ENCODE measurements at places on chromosomes 2 and 18.

GRCh38 chr2:193348055-193348454 is 1153.3 kb upstream of the TMEFF2 start:
- peak; percentile 2 for DNase-seq

GRCh38 chr18:66495844-66496243 is 108.0 kb downstream of the CDH19 start:
- DNase-seq = no peak

GRCh38 chr2:233684640-233685039 is 2.9 kb downstream of the UGT1A7 start:
- no peak for DNase-seq

- DNase-seq = no peak
Measured at GRCh38 chr2:48328159-48328809, 201.7 kb upstream of the STON1 start.

GRCh38 chr2:38277245-38278116 is 99.6 kb downstream of the ATL2 start:
- DNase-seq = no peak

- peak; percentile 88 for DNase-seq
Measured at GRCh38 chr2:86274918-86275275, 62.5 kb downstream of the REEP1 start.

DNA sequence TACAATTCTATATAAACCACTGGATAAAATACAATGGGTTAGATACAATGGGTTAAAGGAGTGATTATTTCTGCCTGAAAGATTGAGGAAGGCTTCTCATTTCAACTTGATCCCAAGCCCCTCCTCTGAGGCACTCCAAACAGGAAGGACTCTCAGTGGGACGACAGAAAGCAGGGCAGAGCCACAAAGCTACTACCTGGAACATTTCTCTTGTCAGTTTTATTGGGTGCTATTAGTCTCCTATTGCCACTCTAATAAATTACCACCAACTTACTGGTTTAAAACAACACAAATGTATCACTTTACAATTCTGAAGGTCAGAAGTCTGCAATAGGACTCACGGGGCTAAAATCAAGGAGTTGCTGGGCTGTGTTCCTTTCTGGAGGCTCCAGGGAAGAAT is 146.7 kb downstream of the MREG start:
- DNase-seq = no peak

DNA sequence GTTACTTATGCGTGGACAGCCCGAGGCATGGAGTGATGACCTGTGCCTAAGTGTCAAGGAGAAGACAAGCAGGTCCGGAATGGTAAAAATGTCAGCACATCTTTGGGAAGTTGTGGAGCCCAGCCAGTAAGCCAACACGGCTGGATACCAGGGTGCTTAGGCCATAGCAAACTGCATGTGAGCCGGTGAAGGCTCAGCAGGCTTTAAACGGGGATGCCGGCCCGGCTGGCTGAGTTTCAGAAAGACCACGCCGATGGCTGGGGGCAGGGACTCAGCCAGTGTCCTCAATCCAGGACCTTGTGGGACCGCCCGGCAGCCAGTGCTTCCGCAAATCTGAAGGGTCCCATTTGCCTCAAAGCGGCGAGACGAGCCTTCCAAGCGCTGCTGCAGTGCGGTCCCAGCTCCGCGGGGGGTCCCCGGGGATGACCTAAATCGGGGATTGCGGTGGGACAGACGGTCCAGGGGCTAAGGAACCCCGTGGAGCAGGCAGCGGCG is 946 bp upstream of the AGAP1 start:
- peak; percentile 46 for DNase-seq

DNA sequence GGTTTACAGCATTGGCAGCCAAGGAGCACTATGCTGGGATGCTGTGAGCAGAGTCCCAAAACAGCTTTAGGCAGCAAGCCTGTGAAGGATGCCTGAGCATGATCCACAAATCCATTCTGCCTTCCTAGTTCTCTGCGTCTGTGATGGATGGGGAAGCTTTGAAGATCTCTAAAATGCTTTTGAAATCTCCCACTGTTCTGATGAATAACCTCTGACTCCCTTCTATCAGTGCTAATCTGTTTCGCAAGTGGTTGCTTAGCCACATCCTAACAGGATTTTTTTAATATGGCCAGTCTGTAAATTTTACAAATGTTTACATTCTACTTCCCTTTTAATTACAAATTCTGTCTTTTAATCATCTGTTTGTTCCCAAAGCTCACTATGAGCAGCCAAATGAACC is 319.2 kb downstream of the GULP1 start:
- peak; percentile 41 for DNase-seq

GRCh38 chr2:207403950-207404349 is 125.8 kb upstream of the CREB1 start:
- no peak for DNase-seq

GRCh38 chr18:45664824-45665763 is 49.8 kb downstream of the SLC14A2 start:
- peak; percentile 55 for DNase-seq

- DNase-seq = no peak
Measured at GRCh38 chr2:12071318-12071717, 324.9 kb downstream of the LPIN1 start.

DNA sequence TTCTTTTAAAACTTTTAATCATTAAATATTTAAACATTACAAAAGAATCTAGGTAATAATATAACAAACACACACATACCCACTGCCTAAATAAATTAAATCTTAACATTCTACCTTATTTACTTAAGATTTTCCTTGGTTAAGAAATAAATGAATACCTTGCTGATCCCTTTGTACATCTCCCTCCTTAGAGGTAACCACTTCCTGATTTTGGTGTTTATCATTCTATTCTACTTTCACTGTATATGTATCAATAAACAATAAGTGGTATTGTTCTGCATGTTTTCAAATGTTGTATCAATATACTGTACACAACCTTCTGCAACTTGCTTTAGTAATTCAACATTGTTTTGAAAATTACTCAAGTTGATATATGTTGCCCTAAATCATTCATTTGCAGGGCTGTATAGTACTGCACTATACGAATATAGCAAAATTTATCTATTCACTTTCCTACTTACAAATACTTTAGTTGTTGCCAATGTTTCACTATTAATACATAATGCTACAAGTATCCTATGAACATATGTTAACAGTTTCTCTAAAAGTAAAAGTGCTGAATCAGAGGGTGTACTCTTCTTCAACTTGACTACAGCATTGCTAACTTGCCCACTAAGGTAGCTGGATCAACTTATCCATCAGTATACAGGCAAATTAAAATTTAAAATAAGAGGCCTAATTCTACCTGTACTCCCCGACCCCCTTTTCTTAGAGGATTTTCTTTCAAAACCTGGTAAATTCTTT is 65.8 kb downstream of the MEMO1 start:
- no peak for DNase-seq

All from RPMI7951 (cell line).